ENCODE measurements at places on chromosomes 16 and 17.

- DNase-seq, result no peak
Measured at GRCh38 chr17:71338396-71338795, 782.4 kb upstream of the SOX9 start.

DNA sequence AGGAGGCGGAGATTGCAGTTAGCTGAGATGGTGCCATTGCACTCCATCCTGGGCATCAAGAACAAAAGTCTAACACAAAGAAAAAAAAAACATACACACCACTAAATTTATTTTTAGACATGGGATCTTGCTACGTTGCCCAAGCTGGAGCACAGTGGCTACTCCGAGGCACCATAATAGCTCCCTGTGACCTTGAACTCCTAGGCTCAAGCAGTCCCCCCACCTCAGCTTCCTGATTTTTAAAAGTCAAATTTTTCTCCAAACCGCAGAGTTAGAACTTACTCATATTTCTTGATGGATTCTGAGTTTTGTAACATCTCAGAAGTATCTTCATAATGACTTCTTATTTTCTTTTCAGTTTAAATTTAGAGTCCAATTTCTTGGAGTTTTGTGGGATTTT is 3.4 kb downstream of the CMTM4 start:
- DNase-seq, result no peak

- DNase-seq, result no peak
Measured at GRCh38 chr16:86566966-86567700, 504 bp downstream of the FOXC2 start.

DNA sequence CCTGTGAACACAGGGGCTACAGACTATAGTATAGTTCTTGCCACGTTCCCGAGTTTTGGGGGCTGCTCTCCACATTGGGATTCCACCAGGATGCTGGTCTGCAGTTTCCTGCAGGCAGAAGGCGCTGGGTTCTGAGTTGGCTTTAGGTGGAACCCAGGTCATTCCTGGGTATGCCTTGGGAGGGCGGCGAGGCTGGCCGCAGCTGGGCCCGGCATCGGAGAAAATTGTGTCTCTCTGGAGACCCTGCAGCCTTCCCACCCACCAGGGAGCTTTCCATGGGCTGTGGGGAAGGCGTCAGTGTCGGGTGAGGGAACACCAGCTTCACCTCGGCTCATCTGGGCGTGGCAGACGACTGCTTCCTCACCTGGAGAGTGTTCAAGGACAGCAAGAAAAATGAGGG is 183.6 kb downstream of the RAB11FIP4 start:
- no peak for DNase-seq

DNA sequence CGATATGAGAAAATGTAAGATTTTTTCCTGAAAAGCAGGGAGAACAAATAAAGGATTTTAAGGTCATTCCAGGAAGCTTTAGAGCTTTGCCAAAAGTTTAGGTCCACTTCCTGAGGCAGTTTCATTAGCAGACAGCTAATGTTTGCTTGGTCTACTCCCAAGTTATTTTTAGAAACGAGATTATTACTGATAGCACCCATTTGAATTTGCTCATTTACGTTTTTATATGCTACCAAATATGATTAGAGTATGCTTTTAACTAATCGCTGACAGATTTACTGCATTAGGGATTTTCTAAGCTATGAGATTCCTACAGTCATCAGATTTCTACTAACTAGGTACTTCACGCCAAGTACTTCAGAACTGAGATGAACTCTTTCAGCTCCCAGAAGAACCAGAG is 98.1 kb downstream of the WNT3 start:
- DNase-seq, result no peak
